ENCODE measurements at places on chromosomes 6 and 20.

DNA sequence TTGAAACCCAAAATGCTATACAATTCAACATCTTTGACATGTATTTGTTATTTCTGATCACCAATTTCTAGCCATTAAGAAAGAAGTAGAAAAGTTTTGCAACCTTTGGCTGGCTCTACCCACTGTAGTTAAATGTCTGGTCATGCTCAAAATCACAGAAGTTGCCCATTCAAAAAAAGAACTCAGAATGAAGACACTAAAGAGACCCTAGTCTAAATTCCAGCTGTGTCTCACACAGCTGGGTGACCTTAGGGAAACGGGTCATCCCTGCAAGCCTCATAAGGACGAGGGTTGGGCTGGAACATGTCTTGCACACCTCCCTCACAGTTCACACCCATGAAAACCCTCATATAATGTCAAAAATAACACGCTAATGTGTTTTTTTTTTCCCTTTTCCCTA, 10.3 kb downstream of the FOXQ1 start:
- DNase-seq = no peak

GRCh38 chr6:32327103-32327502, 44.6 kb downstream of the TSBP1 start:
- DNase-seq = no peak

GRCh38 chr6:96898241-96898851, 655 bp upstream of the NDUFAF4 start:
- no peak for DNase-seq

- no peak for DNase-seq
Observed at GRCh38 chr6:43798688-43799444, 28.9 kb downstream of the VEGFA start.

DNA sequence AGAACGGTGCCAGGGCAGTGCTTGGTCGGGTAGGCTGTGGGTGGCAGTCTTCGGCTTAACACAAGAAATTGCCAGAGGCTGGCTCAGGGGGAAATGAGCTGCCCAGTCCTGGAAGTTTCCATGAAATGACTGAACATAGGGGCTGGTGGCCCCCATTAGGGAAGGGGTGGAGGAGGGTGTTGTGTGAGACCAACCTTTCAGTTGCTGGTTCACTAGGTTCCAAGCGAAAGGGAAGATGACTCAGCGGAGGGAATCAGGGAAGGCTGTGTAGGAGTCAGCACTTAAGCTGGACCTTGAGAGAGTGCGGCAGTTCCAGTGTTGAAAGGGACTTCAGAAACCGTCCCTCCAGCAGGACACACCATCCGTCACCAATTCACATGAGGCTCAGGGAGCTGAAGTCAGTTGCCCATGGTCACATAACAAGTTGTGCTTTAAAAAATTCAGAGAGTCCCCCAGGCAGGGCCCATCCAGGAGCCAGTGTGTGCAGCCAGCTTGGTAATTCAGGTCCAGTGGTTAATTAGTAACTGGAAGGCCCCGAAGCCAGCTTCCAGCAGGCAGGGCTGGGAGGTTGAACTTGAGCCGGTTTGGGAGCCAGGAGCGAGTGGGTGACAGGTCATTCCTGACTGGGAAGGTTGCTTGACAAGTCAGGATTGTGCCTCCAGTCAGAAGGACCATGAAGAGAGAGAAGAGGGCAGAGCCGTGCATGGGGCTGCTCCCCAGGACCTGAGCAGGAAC, at the start of gene SGK2:
TSS of gene SGK2 (plus strand) at position 616 of the 735 bp plus-strand sequence. CDS start 7,469 bp downstream, outside the sequence.
- no peak for DNase-seq

DNA sequence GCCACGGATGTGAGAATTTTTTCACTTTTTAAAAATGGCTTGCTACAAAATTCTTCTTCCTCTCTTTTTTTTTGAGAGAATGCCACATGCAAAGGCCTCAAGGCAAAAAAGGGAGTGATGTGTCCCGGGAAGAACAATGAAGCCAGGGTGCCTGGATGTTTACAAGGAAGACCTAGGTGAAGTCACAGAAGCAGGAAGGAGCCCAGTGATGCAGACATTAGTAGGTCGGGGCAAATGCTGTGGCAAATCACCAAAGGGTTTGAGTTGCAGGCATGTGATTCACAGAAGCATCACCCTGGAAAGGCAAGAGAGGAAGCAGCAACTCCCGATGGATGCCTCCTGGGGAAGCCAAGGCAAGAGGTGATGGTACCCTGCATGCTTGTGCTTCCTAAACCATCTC, 46.8 kb downstream of the FARS2 start:
- DNase-seq = no peak

- no peak for DNase-seq
Observed at GRCh38 chr20:53517146-53517545, 76.5 kb downstream of the ZNF217 start.

Measured in stimulated activated CD4-positive, alpha-beta T cell treated with anti-CD3 and anti-CD28 coated beads, Interleukin-12 subunit alpha, Interleukin-12 subunit beta, amount 100 ng/mL, for 4 hours (primary cell).